ENCODE measurements at places on chromosomes 1 and 21.

DNA sequence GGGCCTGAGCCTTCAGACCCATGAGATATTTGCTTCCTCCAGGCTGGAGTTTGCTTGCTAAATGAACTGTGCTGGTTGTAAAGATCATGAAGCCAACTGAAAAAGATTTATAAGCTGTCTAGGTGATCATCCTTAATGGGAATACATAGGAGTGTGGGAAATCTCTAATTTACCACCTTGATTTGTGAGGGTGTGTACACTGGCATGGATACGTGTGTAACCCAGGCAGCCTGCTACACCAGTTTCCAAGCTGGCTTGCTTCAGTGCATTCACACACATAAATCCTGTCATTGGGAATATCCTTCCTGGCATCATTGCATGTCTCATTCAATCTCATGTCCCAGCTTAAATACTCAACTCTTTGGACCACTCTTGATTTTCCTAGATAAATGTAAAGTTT is 57.6 kb upstream of the GNG12 start:
- H3K4me1 ChIP-seq: no peaks in the 10 kb centered on the region
- H3K27ac ChIP-seq: no peak overlapping the region
- no peaks in the 10 kb centered on the region for H3K27me3 ChIP-seq
- DNase-seq: no peak
- H3K36me3 ChIP-seq: no peaks in the 10 kb centered on the region

DNA sequence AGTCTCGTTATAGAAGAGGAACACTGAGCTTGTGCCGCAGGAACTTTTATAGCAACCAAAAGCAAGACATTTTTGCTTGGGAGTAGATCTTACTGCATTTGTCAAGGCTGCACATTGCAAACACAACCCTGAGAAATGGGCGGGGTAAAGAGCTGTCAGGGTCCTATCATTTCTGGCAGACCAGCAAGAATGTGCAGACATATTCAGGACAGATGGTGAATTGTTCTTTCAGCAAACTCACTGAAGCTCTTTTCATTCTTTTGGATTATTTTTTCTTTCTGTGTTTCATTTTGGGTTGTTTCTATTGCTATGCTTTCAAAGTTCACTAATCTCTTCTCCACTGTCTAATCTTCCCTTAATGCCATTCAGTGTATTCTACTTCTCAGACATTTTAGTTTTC is 5.1 kb upstream of the ACTN2 start:
- no peak overlapping the region for H3K4me3 ChIP-seq
- DNase-seq: no peak
- H3K27ac ChIP-seq: no peak overlapping the region
- H3K27me3 ChIP-seq: no peaks in the 10 kb centered on the region
- H3K4me1 ChIP-seq: no peaks in the 10 kb centered on the region

- H3K27me3 ChIP-seq: no peaks in the 10 kb centered on the region
- DNase-seq: no peak
- no peak overlapping the region for H3K27ac ChIP-seq
- no peaks in the 10 kb centered on the region for H3K4me1 ChIP-seq
These were observed 244.5 kb downstream of the GPR52 start for GRCh38 chr1:174692313-174692712.

- H3K4me1 ChIP-seq: no peaks in the 10 kb centered on the region
- no peaks in the 10 kb centered on the region for H3K27me3 ChIP-seq
- no peak for DNase-seq
- no peaks in the 10 kb centered on the region for H3K36me3 ChIP-seq
These were observed 30.7 kb upstream of the ACTRT2 start for GRCh38 chr1:2990376-2991115.

GRCh38 chr1:88145752-88146151 is 538.3 kb upstream of the PKN2 start:
- no peaks in the 10 kb centered on the region for H3K36me3 ChIP-seq
- no peak overlapping the region for H3K27ac ChIP-seq
- no peaks in the 10 kb centered on the region for H3K27me3 ChIP-seq
- no peak for DNase-seq
- H3K4me3 ChIP-seq: no peak overlapping the region

DNA sequence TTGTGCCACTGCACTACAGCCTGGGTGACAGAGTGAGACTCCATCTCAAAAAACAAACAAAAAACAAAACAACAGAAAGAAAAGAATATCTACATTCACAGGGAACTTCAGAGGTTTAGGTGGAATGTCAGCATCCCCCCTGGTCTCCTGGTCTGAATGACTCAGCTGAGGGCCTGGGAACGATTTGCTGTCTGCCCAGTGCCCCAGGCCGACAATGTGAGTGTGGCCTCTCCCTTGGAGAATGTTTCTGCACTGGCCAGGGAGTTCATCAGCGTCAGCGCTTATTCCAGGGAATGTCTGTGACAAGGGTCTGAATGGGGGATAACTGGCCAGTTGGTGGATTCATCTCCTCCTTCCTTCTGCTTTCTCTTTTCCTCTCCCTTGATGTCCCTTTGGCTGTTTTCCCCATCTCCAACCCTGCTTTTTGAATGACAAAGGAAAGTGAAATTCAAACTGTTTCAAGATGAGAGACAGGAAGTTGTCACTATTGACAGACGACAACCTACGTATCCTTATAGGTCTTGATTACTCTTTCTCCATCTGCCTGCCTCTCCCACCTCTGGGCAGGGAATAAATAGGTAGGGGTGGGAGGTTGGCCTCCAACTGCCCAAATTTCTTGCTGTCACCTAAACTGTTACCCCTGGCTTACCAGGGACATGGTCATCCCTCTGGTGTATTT is 213.1 kb downstream of the HHAT start:
- no peaks in the 10 kb centered on the region for H3K27me3 ChIP-seq
- H3K36me3 ChIP-seq: no peaks in the 10 kb centered on the region
- DNase-seq: no peak
- H3K4me1 ChIP-seq: no peaks in the 10 kb centered on the region
- H3K4me3 ChIP-seq: no peak overlapping the region

DNA sequence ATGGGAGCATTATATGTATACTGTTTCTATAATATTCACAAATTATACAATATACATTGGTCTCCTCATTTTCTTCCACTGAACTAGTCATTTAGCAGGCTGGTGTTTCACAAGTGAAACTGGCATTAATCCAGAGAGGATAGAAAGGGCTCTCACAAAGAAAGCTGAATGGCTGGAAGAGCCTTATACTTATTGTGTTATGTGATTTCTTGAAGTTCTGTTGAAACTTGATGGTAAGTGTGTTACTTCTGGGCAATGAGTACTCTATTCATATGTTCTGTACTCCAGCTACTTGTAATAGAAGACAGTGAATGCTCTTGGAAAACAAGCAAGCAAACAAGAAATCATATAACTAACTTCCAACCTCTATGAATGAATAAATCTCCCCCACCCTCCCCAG is 14.9 kb downstream of the STX12 start:
- DNase-seq: no peak
- H3K36me3 ChIP-seq: peaks cover 3% of the 10 kb centered on the region
- no peak overlapping the region for H3K27ac ChIP-seq
- no peak overlapping the region for H3K4me3 ChIP-seq
- H3K27me3 ChIP-seq: no peaks in the 10 kb centered on the region

DNA sequence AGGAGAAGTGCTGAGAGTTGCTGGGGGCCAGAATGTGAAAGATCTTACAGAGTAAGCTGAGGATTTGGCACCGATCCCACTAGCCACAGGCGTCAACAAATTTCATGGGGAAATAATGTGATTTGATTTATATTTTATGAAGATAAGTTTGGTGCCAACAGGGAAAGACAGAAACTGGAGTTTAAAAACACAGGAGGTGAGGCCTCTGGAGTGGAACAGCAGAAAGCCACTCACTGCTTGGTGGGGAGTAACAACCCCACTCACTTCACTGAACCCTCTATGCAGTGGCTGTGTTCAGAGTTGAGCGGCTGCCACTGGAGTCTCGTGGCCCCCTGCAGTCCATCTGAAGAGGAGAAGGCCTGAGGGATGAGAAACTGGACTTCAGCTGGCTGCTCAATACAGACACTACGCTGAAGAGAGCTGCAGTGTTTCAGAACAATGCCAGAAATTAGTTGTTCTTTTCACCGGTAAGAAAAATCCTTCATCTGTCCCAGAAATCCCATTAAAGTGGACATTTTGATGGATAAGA is 48.0 kb upstream of the RXRG start:
- no peak overlapping the region for H3K4me3 ChIP-seq
- H3K27me3 ChIP-seq: no peaks in the 10 kb centered on the region
- no peak overlapping the region for H3K27ac ChIP-seq
- H3K4me1 ChIP-seq: no peaks in the 10 kb centered on the region
- no peak for DNase-seq

GRCh38 chr1:108962681-108963051 is 618 bp downstream of the CLCC1 start:
- H3K27me3 ChIP-seq: no peaks in the 10 kb centered on the region
- peak; percentile 59 for DNase-seq
- peak overlapping the region; percentile 69 for H3K4me3 ChIP-seq
- no peaks in the 10 kb centered on the region for H3K36me3 ChIP-seq
- H3K27ac ChIP-seq: peak overlapping the region; percentile 96

DNA sequence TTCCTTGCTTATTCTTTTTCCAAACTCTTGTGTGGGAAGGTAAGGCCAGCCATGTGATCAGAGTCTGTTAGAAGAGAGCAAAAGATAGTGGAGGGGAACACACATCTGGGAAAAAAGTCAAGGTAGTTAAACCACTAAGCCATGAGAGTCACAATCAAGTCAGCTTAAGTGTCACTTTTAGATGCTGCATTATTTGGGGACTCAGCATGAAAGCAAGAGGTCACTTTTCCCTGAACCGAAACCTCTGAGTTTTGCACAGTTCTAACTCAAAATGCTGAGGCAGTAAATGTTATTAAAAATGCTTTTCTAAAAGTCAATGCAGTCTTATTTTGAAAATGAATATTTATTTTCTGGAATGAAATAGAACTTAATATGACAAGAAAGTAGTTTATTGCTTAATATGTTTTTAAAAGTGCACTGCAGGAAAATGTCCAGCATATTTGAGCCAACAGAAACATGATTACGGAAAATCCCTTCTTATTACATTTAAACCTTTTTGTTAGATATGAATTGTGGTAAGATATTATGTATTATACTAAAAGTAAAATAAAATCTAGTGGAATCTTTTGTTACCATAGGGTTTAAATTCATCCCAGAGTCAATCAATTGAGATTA is 69.3 kb downstream of the RBM11 start:
- H3K36me3 ChIP-seq: no peaks in the 10 kb centered on the region
- no peak overlapping the region for H3K27ac ChIP-seq
- no peaks in the 10 kb centered on the region for H3K27me3 ChIP-seq
- H3K4me3 ChIP-seq: no peak overlapping the region
- DNase-seq: no peak

- H3K27me3 ChIP-seq: no peaks in the 10 kb centered on the region
- no peaks in the 10 kb centered on the region for H3K36me3 ChIP-seq
- no peak overlapping the region for H3K27ac ChIP-seq
- DNase-seq: peak; percentile 32
These were observed 67.6 kb downstream of the MAP3K21 start for GRCh38 chr1:233394860-233395717.

DNA sequence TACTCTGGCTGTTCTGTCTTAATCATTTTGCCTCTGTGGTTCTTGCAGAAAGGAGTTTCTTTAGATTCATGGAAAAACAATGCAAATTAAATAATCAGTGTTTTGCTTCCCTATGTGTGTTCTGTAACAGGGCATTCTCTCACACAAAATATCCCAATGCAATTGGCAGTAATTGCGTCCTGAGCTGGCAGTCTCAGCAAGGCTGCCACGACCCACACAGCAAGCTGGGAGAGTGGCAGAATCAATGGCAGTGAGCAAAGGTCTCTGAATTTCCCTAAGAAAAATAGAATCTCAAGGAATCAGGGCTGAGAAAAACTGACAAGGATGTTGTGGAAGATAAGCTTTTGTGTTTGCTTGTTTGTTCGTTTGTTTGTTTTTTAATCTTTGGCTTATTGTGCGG is 198.1 kb upstream of the ST6GALNAC5 start:
- no peaks in the 10 kb centered on the region for H3K36me3 ChIP-seq
- H3K27me3 ChIP-seq: no peaks in the 10 kb centered on the region
- no peaks in the 10 kb centered on the region for H3K4me1 ChIP-seq
- no peak overlapping the region for H3K27ac ChIP-seq
- no peak for DNase-seq

- DNase-seq: no peak
- no peak overlapping the region for H3K27ac ChIP-seq
- H3K4me1 ChIP-seq: peaks cover 14% of the 10 kb centered on the region
- H3K27me3 ChIP-seq: no peaks in the 10 kb centered on the region
- no peak overlapping the region for H3K4me3 ChIP-seq
- H3K36me3 ChIP-seq: peaks cover 10% of the 10 kb centered on the region
These were observed 4.9 kb downstream of the MTHFR start for GRCh38 chr1:11800756-11801433.

- H3K36me3 ChIP-seq: no peaks in the 10 kb centered on the region
- DNase-seq: no peak
- no peak overlapping the region for H3K27ac ChIP-seq
These were observed 31.3 kb downstream of the NEK7 start for GRCh38 chr1:198187973-198188588.

DNA sequence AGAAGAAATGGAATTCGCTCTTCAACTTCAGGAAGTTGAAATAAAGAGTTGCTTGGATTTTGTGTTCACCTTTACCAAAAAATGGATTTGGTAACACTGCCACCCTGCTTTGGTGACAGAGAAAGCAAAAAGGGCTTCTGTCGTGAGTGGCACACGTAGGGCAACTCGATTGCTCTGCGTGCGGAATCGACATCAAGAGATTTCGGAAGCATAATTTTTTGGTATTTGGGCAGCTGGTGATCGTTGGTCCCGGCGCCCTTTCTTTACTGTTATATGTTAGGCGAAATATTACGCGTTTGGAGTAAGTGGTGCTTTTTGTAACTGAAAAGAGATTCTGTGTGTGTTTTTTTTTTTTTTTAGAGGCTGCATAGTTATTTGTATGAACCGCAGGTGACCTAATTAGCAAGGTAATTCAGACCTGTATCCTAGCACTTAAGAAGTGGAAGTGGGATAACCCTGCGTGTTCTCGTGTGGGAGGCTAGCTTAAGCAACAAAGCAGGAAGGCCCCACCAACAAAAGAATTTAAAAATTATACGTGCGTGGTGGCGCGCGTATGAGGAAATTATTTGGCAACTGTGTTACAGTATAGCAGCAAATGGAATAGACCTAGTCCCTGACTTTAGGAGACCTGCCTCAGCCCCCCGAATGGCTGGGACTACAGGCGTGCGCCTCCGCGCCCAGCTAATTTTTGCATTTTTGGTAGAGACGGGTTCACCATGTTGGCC is at the start of gene RNU11:
Gene RNU11 (plus strand): TSS at position 127 of the 725 bp plus-strand sequence.
- H3K36me3 ChIP-seq: no peaks in the 10 kb centered on the region
- H3K27me3 ChIP-seq: no peaks in the 10 kb centered on the region
- H3K27ac ChIP-seq: peak within 1 kb of the TSS; percentile 90
- peak within 1 kb of the TSS; percentile 27 for H3K4me3 ChIP-seq
- DNase-seq: peak; percentile 93

GRCh38 chr1:171226747-171227370 is 21.4 kb upstream of the FMO1 start:
- peak; percentile 48 for DNase-seq
- H3K4me3 ChIP-seq: no peak overlapping the region
- H3K27me3 ChIP-seq: no peaks in the 10 kb centered on the region

Measured in colonic mucosa (tissue), 4 donors.